ENCODE measurements at places on chromosomes 16 and 17. TPM values are rescaled to one million over a fixed set of nuclear protein-coding genes. Genes with fewer than 3 reads are reported as not detected.

GRCh38 chr16:4016658-4017057 is 99.6 kb downstream of the ADCY9 start:
- peaks cover 4% of the 10 kb centered on the region for H3K4me1 ChIP-seq
- no peaks in the 10 kb centered on the region for H3K36me3 ChIP-seq
- DNase-seq, result no peak
- H3K27me3 ChIP-seq, result no peaks in the 10 kb centered on the region

- no peaks in the 10 kb centered on the region for H3K4me1 ChIP-seq
- no peak overlapping the region for H3K4me3 ChIP-seq
- DNase-seq, result no peak
Observed at GRCh38 chr16:30519120-30520049, 7.0 kb downstream of the ZNF768 start.

DNA sequence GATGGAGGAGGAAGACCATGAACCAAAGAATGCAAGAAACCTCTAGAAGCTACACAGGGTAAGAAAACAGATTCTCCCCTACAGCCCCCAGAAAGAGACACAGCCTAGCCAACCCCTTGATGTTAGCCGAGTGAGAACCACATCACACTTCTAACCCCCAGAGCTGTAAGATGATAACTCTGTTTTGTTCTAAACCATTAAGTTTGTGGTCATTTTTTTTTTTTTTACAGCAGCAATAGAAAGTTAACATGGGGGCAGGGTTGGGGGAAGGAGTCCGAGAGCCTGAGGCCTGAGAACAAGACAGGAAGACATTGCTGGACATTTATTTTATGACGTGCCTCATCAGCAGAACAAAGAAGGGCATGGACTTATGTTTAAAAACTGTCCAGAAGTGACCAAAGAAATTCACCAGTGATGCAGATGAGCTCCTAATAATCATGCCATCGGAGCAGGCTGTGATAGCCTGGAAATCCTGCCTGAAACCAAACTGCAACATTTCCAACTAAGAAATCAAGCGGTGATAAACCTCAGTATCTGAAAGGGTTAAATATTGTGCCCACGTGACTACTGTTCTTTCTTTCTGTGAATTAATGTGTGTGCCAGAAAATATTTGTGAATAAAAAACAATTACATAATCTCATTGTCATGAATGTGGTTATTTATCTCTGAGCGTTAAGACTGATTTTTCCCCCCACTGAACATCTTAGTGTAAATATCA is 1.1 kb downstream of the ABCA9 start:
- no peaks in the 10 kb centered on the region for H3K27me3 ChIP-seq
- H3K27ac ChIP-seq, result no peak overlapping the region
- no peak overlapping the region for H3K4me3 ChIP-seq
- no peaks in the 10 kb centered on the region for H3K4me1 ChIP-seq

GRCh38 chr16:30088832-30089624 is 2.7 kb downstream of the TBX6 start:
- H3K27ac ChIP-seq, result no peak overlapping the region
- no peak overlapping the region for H3K4me3 ChIP-seq
- peaks cover 25% of the 10 kb centered on the region for H3K36me3 ChIP-seq

DNA sequence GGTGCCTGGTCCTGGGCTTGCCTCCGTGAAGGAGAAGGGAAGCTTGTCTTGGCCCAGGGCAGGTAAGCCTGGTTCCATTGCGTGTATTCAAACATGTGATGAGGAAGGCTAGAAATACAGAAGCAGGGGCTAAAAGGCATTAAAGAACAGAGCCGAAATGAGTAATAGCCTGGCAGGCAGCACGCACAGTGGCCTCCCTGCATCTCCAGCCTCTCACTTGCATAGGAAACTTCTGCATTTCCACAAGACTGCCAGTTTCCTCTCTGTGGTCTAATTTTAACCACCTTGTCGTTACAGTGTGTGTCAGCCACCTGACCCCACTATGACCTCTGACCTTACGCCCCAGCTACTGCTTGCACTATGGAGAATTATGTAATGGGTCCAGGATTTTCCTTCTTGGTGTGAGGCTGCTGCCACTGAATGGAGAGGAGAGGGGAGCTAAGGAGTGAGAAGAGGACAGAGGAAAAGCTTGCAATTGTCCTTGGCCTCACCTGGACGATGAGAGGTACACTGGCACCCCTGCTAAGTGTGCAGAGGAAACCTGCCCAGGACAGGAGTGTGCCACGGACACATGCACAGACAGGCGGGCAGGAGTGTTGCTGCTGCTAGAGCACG is 32.8 kb downstream of the HIC1 start:
- peak overlapping the region; percentile 85 for H3K27ac ChIP-seq
- DNase-seq, result peak; percentile 74
- no peaks in the 10 kb centered on the region for H3K27me3 ChIP-seq

DNA sequence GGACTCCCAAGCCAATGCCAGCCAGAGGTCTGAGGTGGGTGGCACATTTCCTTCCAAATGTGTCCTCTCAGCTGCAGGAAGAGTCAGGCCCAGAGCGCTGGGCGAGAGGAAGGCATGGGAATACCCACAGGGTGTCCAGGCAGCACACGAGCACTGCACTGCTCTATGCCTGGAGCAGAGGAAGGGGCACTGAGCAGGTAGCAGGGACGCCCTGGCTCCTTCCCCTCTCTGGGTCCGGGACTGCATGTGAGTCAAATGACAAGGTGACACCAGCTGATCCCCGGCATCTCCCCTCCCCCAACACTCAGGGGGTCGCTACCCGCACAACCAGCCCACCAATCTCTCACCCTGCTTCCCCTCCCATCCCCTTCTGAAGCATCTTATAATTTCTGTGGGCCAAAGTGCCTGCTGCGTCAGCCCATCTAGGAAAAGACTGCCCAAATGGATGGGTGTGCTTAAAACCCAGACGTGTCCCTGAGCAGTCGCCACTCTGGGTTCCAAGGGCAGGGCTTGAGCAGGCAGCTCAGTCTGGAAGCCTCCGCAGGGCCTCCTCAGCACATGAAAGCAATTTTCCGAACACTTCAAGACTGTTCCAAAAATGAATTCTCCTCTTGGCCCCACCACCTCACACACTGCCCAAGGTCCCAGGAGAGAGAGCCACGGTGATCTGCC is 12.0 kb upstream of the BCAR1 start:
- DNase-seq, result no peak
- peaks cover 18% of the 10 kb centered on the region for H3K4me1 ChIP-seq
- no peak overlapping the region for H3K4me3 ChIP-seq

DNA sequence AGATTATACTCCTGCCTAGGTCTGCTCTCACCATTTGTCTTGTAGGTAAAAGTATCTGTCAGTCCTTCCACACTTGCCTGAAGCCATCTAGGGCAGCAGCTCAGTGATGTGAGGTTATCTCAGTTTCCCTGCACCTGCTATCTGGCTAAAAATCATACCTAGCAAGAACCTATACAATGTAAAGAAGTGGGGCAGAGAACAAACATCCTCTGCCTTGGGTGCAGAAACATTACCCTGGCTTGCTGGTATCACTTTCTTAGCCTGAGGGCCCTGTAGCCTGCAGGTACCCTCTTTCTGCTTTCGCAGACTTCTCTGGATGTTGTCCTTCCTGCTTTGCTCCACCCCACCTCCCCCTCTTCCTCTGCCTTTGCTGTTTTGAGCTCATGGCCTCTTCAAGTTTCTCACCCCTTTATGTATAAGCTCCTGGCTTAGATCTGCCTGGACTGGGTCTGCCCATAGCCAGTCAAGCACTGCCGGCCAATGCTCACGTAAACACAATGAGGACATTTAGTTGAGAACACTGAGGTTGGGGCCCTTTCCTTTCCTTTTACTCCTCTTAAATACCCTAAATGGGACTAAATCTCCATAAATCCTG is 8.7 kb upstream of the SDK2 start:
- H3K27ac ChIP-seq, result no peak overlapping the region
- no peaks in the 10 kb centered on the region for H3K36me3 ChIP-seq
- H3K27me3 ChIP-seq, result no peaks in the 10 kb centered on the region
- H3K4me3 ChIP-seq, result no peak overlapping the region
- H3K4me1 ChIP-seq, result no peaks in the 10 kb centered on the region

DNA sequence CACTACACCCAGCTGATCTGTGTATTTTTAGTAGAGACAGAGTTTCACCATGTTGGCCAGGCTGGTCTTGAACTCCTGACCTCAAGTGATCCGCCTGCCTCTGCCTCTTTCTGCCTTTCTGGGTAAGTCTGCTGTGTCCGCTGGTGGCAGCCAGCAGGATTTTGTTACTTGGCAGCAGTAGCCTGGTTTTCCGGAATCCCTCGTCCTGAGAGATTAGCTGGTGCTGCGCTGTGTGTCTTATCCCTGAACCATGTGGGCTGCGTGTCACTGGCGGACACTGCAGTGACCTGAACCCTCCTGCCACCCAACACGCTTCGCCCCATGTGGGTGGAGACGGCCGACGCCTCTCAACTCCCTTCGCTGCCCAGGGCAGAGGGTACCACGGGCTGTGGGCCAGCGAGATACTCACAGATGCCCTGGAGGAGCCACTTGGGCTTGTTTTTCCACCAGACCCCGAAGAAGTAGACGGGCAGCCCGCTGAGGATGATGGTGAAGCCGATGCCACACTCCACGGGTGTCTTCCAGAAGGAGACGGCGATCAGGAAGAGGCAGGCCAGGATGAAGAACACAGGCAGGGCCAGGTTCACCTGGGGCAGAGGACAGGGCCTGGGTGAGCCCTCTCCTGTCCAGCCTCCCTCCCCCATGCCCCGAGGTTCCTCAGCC is 35.2 kb downstream of the SLC7A5 start:
- H3K36me3 ChIP-seq, result no peaks in the 10 kb centered on the region
- DNase-seq, result no peak
- no peaks in the 10 kb centered on the region for H3K27me3 ChIP-seq

GRCh38 chr17:55301521-55302406 is 37.0 kb downstream of the HLF start:
- no peaks in the 10 kb centered on the region for H3K4me1 ChIP-seq
- H3K27me3 ChIP-seq, result no peaks in the 10 kb centered on the region
- no peak overlapping the region for H3K27ac ChIP-seq
- no peak overlapping the region for H3K4me3 ChIP-seq
- no peak for DNase-seq

DNA sequence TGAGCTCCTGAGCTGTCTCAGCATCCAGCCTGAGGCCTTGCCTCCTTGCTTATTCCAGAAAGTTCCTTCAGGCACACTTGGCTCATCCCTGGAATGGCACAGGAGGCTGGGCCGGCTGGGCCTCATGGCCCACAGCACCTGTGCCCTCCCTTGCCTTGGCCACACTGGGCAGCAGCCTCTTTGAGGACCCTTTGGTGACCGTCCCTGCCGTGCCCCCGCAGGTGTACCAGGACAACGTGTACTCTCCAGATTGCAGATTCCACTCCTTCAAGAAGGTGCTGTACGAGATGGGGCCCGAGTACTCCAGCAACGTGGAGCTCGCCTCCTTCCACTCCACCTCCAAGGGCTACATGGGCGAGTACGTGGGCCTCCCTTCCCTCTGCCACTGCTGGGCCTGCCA is 34.2 kb downstream of the GPT2 start:
- DNase-seq, result no peak
- peaks cover 76% of the 10 kb centered on the region for H3K4me1 ChIP-seq
- H3K27ac ChIP-seq, result peak overlapping the region; percentile 54
- H3K27me3 ChIP-seq, result no peaks in the 10 kb centered on the region

DNA sequence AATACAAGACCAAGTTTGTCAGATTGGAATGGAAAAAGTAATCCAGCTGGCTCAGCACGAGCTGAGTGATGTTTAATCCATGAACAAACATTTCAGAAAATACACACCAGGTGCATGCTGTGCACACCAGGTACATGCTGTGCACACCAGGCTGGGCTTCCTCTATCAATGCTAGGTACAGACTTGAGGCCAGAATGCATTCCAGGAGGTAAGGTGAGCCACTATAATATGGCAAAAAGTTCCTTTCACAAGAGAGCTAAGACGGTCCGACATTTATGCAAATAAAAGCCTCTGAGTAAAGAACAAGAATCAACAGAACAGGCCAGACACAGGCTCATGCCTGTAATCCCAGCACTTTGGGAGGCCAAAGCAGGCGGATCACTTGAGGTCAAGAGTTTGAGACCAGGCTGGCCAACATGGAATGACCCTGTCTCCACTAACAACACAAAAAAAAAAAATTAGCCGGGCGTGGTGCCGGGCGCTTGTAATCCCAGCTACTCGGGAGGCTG is 128.2 kb downstream of the ZNF778 start:
- H3K4me1 ChIP-seq, result peaks cover 2% of the 10 kb centered on the region
- H3K4me3 ChIP-seq, result no peak overlapping the region
- no peaks in the 10 kb centered on the region for H3K27me3 ChIP-seq

DNA sequence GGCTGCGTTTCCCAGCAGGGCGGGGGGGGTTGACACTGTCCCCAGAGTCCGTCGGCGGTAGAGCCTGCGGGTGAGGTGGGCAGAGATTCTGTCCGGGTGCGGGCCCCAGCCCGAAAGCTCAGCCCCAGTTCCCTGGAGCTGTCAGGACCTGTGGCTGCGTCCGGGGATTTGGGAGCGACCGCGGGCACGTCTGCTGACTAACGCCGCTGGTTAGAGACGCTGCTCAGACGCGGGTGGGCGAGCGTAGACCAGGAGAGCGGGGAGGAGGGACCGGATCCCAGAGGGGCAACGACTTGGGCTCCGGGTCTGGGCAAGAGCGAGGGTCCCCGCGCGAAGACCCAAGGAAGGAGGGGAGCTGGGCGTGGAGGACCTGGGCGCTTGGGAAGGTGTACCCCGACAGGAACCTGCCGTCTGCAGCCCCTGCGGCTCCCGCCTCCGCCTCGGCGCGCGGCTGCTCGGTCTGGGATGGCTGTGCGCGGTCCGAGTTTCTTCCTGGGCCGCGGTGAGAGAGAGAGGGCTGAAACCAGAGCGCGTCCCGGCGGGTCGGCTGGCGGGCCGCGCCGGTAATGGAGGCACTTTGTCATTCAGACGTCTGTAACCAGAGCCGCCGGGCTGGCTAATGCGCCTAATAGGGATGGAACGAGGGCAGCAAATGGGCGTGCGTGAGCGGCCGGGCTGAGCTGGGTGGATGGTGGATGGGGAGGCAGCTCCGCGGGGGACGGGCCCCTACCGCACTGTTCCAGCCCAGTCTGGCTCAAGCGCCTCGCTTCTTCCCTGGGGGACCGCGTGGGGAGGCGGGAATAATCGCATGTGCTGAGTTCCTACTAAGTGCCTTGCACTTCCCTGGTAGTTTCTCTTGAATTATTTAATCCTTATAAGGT is 2.3 kb downstream of the NGFR start:
- H3K36me3 ChIP-seq, result no peaks in the 10 kb centered on the region
- H3K27ac ChIP-seq, result no peak overlapping the region
- peaks cover 33% of the 10 kb centered on the region for H3K27me3 ChIP-seq
- H3K4me1 ChIP-seq, result peaks cover 34% of the 10 kb centered on the region
- peak; percentile 63 for DNase-seq

DNA sequence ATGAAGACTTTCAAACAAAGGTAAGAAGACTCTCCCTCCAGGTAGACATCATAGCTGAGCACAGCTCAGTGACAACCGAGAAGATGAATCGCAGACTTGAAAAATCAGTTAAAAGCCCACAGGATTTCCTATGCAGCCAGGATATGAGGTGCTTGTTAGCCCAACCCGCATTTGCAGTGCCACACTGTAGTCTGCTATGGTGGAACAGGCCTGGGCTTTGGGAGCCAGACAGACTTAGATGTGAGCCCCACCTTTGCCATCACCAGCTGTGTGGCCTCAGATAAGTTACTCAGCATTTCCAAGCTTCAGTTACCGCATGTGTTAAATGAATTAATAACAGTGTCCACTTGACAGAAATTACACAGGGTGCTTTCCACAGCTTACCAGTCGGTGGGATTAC is 204.4 kb upstream of the HS3ST3A1 start:
- H3K27me3 ChIP-seq, result no peaks in the 10 kb centered on the region
- H3K27ac ChIP-seq, result no peak overlapping the region
- H3K36me3 ChIP-seq, result no peaks in the 10 kb centered on the region
- no peaks in the 10 kb centered on the region for H3K4me1 ChIP-seq
- no peak for DNase-seq

Gene ZFP3
- total RNA-seq, result 15.8 TPM

Gene RAMP2
- not detected for total RNA-seq

Gene RNF40
- total RNA-seq, result 121 TPM

Gene GRAP
- total RNA-seq, result 73.8 TPM

Measured in B cell (primary cell).